ENCODE measurements at places on chromosomes 5 and 9. TPM values are rescaled to one million over a fixed set of nuclear protein-coding genes. Genes with fewer than 3 reads are reported as not detected.

PKN3 gene
- 3.0 TPM for total RNA-seq

CRHBP gene
- not detected for total RNA-seq

GLDC gene
- 2.2 TPM for total RNA-seq

PIP5KL1 gene
- 3.7 TPM for total RNA-seq

NME5 gene
- total RNA-seq, result 1.7 TPM

SLC36A3 gene
- not detected for total RNA-seq

GPSM1 gene
- 71.6 TPM for total RNA-seq

C6 gene
- 1.2 TPM for total RNA-seq

MVB12B gene
- total RNA-seq, result 2.9 TPM

BTF3 gene
- total RNA-seq, result 511 TPM

CKMT2 gene
- total RNA-seq, result 1.6 TPM

GPBP1 gene
- total RNA-seq, result 56.5 TPM

KLF4 gene
- 10.0 TPM for total RNA-seq

FGF1 gene
- total RNA-seq, result not detected

PCDHB3 gene
- total RNA-seq, result 0.13 TPM

APBB3 gene
- 6.9 TPM for total RNA-seq

SSBP2 gene
- total RNA-seq, result 22.4 TPM

PTGDS gene
- total RNA-seq, result 0.39 TPM

TUT7 gene
- total RNA-seq, result 23.7 TPM

CDH9 gene
- 0.13 TPM for total RNA-seq

LRRC19 gene
- total RNA-seq, result not detected

TIGD6 gene
- 6.5 TPM for total RNA-seq

NRARP gene
- total RNA-seq, result 1.8 TPM

CFAP90 gene
- 0.13 TPM for total RNA-seq

ZNF483 gene
- 0.13 TPM for total RNA-seq

PTGR1 gene
- 101 TPM for total RNA-seq

HTR4 gene
- not detected for total RNA-seq

BTNL3 gene
- not detected for total RNA-seq

PCDHGC5 gene
- total RNA-seq, result 1.1 TPM

NRG2 gene
- total RNA-seq, result not detected

PRDM9 gene
- total RNA-seq, result not detected

HACD4 gene
- 5.3 TPM for total RNA-seq

ADAMTS12 gene
- total RNA-seq, result 82.2 TPM

SEMA6A gene
- 3.4 TPM for total RNA-seq

SLC6A18 gene
- not detected for total RNA-seq

TTF1 gene
- total RNA-seq, result 7.8 TPM

RETREG1 gene
- 0.16 TPM for total RNA-seq

OTULIN gene
- 23.3 TPM for total RNA-seq

C9orf152 gene
- total RNA-seq, result 0.13 TPM

NR5A1 gene
- total RNA-seq, result not detected

SLC6A19 gene
- total RNA-seq, result not detected

SPINK6 gene
- not detected for total RNA-seq

OBP2B gene
- not detected for total RNA-seq

CDO1 gene
- 7.1 TPM for total RNA-seq

SHISAL2B gene
- not detected for total RNA-seq

GNA14 gene
- total RNA-seq, result 0.40 TPM

NUTM2G gene
- not detected for total RNA-seq

DBN1 gene
- total RNA-seq, result 211 TPM

CTSL gene
- 142 TPM for total RNA-seq

TMEM174 gene
- total RNA-seq, result not detected

IL13 gene
- total RNA-seq, result not detected

PHYHD1 gene
- 11.9 TPM for total RNA-seq

CD180 gene
- total RNA-seq, result not detected

S1PR3 gene
- total RNA-seq, result 89.6 TPM

PCDHGA12 gene
- 17.4 TPM for total RNA-seq

SPINK4 gene
- total RNA-seq, result not detected

GGTA1 gene
- total RNA-seq, result not detected

SCGB3A2 gene
- not detected for total RNA-seq

IRX4 gene
- total RNA-seq, result not detected

GTF2H2 gene
- 19.4 TPM for total RNA-seq
